ENCODE measurements at places on chromosomes 11 and 22. TPM values are rescaled to one million over a fixed set of nuclear protein-coding genes. Genes with fewer than 3 reads are reported as not detected.
A peak's percentile ranks its signal among the peaks of the same experiment; 100 is the strongest.

Gene CPT1B
- total RNA-seq, result not detected

Gene OR52A5
- 3.4 TPM for total RNA-seq

Gene ANO1
- 4.6 TPM for total RNA-seq

Gene APOL3
- total RNA-seq, result 8.9 TPM

Gene GGTLC2
- total RNA-seq, result not detected

Gene E2F8
- 19.3 TPM for total RNA-seq

Gene RAPSN
- 0.96 TPM for total RNA-seq

Gene KRTAP5-11
- total RNA-seq, result 8.9 TPM

Gene CCDC15
- 8.7 TPM for total RNA-seq

Gene CABP4
- 0.96 TPM for total RNA-seq

Gene C11orf58
- 337 TPM for total RNA-seq

Gene C11orf65
- 1.2 TPM for total RNA-seq

DNA sequence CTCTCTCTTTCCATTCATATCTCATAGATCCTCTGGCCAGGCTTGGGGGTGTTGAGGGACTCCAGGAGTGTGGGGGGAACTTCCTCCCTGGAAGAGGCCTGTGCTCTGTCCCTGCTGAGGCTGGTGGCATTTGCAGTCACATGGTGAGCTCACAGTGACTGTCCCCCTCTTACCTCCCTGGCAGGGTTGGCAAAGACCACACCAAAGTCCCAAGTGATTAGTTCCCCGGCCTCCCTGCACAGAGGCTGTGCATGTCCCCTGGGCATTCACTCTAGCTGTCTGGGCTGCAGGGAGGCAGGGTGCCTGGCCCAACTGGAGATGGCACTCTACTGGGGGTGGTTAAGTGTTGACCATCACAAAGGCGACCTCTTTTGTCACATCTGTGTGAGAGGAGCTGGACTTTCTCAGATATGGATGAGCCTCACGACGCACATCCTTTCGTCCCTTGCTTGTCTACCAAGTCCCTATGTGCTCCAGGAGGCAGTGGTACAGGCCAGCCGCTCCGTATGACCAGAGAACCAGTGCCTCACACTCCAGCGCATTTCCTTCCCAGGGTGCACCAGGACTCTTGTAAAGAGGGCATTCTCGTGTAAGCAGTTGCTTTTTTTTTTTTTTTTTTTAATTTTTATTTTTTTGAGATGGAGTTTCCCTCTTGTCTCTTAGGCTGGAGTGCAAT is 8.8 kb downstream of the TANGO2 start:
- DNase-seq, result no peak

DNA sequence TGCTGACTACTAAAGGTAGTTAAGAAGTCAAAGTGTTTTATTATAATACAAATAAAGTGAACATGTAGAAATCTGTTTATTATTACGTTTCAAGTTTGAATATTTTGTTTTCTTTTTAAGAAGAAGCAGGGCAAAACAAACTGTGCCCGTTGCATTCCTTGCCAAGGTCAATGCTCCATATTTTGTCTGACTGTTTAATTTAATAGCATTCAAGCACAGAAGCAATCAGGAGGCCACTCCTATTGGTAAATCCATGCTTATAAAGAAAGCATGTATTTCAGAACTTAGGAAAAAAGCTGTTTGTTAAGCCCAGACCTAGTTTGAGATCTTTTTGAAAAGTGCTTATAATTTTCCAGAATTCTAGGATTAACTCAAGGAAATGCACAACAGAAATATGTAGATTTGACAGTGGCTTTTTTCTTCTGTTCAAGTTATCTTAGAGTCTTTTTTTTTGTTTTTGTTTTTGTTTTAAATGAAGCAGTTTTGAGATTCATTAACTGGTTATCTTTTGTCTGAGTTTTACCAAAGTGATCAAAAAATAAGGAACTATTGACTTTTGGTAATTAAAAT is 51.7 kb downstream of the ARHGAP42 start:
- DNase-seq, result peak; percentile 58

GRCh38 chr22:26737262-26737661 is 79.9 kb downstream of the MIAT start:
- no peak for DNase-seq

- DNase-seq, result no peak
These were observed 21.1 kb downstream of the B3GAT1 start for GRCh38 chr11:134390706-134391569.

DNA sequence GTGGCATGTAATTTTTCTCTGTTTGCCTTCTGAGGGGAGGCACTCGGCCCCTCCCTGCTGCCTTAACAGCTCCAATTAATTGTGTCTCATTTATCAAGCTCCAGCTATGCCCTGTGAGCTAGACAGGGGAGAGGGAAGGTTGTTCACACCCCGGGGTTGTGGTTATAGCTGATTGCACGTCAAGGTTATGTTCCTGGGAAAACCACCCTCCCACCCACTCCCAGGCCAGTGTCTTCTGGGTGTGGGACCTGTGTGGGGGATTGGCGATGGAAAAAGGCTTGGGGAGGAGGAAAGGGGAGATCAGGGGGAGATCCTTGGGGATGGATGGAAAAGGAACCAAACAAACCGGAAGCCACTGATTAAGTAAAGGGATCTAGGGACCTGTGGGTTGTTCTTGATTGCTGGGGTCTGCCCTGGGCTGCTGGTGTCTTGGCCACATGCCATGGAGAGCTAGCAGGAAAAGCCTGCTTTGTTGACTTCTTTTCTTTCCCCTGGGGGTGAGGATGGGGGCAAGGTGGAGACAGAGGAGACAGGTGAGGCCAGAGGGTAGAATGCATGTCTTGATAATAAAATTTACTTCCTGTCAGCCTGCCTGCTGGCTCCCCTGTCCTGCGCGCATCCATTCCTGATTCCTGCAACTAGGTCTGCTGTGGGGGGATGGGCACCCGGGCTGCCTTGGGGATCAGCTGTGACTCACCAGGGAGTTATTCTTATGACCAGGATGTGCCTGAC is 13.5 kb upstream of the SORL1-AS1 start:
- DNase-seq, result peak; percentile 96

- DNase-seq, result no peak
These were observed 50.7 kb downstream of the ZNRF3 start for GRCh38 chr22:28934026-28934425.

DNA sequence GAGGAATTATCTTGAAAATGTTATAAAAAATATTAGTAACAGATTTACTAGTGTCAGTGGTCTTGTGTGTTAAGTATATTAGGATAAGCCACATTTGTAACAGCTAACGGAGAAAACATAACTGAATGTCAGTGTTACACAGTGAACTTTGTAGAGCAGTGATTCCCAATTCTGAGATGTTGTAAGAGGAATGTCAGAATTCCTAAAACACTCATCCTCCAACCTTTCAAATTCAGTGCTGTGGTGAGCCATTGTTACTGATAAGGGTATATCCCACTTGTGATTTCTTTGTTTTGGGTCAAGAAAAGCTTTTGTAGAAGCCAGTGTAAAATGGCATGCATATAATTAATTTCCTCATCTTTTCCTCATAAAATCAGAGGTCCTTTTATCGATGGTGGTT is 61.9 kb downstream of the ARHGEF12 start:
- DNase-seq, result no peak

DNA sequence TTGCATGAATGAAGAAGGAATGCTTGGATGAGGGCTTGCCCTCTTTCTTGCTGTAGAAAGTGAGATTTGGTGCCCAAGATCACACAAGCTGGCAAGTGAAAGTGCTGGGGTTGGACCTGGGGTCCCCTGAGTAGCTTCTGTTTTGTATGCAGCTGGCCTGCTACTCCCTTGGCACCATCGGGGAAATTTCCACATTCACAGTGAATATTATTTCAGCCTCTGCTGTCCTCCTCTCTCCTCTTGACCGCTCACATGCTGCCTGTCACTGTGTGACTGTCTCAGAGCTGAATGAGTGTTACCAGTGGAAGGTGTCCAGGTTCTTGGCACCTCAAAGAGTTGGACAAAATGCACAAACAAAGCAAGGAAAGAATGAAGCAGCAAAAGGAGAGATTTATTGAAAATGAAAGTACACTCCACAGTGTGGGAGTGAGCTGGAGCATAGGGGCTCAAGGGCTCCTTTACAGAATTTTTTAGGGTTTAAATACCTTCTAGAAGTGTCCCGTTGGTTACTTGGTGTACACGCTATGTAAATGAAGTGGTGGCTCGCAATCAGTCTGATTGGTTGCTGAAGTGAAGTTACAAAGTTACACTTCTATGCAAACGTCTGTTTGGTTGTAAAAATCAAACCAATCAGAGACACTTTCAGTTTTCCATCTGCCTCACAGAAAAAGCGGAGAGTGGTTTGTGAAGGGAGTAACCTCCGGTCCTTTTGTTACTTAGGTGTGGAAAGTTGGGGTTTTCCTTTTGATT is 87.4 kb downstream of the DEPDC5 start:
- DNase-seq, result no peak

DNA sequence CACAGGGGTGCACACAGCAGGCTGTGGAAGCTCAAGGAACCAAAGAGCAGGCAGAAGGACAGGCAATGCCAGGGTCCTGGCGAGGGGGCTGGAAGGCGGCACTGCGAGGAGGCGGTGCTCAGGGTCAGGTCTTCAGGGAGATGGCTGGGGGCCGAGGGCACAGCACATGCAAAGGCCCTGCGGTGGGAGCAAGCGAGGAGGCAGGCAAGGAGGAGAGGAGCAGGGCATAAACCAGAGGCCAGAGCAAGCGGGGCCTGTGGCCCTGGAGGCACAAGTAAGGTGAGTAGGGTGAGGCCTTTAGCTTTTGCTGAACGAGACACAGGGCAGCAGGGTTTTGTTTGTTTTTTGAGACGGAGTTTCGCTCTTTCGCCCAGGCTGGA is 126.9 kb downstream of the ARHGAP8 start:
- DNase-seq, result no peak

DNA sequence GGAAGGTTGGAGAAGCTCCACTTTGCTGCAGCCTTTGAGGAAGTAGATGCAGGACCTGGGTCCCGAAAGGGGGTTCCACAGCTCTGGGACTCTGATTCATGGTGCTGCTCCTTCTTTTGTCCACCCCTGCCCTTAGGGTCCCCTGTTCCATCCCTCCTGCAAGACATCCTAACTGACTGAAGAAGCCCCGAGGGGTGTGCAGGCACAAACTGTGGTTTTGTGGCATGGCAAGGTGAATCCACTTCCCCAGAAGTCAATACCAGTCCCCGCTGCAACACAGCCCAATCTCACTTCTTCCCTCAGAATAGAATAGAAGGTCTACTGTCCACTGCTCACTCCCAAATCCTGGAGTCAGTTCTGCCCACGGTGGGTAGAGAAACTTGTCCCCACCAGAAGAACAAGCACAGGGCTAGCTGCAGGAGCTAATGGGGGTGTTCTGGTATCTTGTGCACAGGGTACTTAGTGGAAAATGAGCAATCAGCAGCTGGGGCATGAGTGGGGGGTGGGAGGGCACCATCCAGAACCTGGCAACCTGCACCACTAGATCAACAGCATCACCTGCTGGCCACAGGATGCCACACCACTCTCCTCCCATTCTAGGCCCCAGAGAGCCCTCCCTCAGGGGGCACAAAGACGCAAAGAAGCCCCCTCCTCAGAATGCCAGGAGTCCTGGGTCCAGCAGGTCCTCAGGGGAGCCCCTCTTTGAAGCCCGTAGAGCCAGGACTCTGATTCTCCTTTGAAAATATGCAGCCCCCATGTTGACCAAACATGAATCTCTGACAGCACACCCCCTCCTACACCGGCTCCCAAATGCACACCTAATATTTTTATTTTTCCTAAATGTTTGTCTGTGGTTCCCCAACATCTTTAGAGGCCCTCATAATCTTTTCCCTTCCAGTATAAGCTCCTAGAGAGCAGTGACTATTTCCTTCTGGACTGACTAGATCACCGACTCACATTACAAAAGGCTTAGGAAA is 14.1 kb downstream of the SPATA19 start:
- DNase-seq, result no peak

- no peak for DNase-seq
These were observed 46.4 kb downstream of the APOL1 start for GRCh38 chr22:36299295-36299694.

DNA sequence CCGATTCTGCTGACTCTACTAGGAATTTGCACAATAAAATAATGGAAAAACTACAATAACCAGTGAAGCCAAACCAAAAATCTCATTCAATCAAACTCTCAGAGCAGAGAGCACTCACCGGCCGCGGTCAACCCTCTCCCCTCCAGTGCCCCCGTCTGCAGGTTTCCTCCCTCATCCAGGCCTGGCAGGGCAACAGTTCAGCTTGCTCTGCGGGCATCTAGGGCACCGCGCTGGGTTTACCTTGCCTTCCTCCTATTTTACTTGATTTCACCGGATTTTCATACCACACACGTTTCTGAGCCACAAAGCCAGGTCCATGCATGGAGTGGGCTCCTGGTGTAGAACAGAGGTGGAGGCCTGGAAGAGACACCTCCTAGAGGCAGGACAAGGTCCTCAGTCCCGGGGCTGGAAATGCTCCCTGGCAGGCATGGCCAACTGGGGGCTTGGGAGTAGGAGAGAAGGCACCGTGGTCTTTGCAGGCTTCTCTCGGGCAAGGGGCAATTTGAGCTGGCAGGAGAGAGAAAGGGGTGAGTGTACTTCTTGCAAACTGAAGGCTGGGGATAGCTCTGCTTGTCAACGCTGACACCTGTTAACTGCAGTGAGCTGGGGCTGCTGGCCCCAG is 938.4 kb downstream of the BRD1 start:
- no peak for DNase-seq

DNA sequence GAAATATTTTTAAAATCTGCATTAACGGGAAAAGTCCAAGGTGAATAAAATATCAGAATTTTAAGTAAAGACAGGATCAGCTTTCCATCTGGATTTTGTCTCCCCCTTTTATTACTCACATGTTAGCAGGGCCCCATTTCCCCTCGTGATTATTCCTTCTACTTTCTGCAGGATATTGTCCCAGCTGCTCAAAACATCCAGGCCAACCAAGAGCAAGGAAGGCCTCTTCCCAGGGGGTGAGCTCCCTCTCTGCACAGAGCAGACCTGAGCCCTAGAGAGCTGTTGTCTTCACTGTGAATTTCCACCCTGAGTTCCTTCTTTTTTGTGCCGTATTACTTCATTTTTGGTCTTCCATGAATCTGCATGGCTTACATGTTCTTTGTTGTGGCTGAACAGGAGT is 3.7 kb upstream of the TMPRSS13 start:
- DNase-seq, result peak; percentile 50

GRCh38 chr22:27799015-27799826 is 2.3 kb downstream of the MN1 start:
- peak; percentile 40 for DNase-seq

GRCh38 chr22:46269564-46269963 is 1.8 kb downstream of the TTC38 start:
- DNase-seq, result no peak

DNA sequence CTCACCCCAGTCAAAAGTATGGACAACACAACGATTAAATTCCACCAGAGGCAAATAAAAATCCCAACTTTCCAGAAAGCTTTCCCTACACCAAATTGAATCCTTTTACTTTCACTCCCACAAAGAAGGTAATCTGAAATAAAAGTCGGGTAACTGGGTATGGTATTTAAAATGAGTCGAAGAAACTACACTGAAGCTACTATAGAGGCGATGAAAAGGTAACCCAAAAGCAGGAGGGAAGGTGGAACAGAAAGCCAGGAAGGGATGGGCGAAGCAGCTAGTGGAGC is 1.1 kb downstream of the PICALM start:
- DNase-seq, result no peak

- DNase-seq, result peak; percentile 50
These were observed 136.3 kb downstream of the ARHGAP42 start for GRCh38 chr11:100823360-100823759.

All from umbilical cord (tissue), 2 donors.